ENCODE measurements at places on chromosomes 3 and 15.

DNA sequence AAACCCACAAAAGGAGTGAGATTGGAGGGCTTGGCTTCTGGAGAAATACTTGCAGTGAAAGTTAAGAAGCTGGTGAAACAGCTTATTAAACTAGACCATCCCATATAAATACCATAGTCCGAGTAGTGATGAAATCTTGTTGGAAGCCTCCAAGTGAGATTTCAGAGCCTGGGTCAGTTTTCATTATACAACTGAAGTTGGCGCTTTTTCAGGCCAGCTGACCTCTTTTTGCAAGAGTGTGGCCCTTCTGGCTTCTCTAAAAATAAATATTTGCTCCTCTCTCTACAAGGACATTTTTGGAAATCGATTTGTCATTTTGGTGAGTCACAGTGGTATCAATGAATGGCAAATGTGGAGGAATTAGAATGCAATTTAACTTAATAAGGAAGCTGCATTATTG is 51.2 kb upstream of the THRB start:
- H3K27me3 ChIP-seq, result no peaks in the 10 kb centered on the region
- no peaks in the 10 kb centered on the region for H3K4me1 ChIP-seq

- no peak for ATAC-seq
- no peaks in the 10 kb centered on the region for H3K27me3 ChIP-seq
- no peaks in the 10 kb centered on the region for H3K36me3 ChIP-seq
- no peak overlapping the region for H3K27ac ChIP-seq
- H3K4me3 ChIP-seq, result no peak overlapping the region
- H3K4me1 ChIP-seq, result no peaks in the 10 kb centered on the region
Measured at GRCh38 chr3:192986379-192986778, 68.7 kb upstream of the MB21D2 start.

DNA sequence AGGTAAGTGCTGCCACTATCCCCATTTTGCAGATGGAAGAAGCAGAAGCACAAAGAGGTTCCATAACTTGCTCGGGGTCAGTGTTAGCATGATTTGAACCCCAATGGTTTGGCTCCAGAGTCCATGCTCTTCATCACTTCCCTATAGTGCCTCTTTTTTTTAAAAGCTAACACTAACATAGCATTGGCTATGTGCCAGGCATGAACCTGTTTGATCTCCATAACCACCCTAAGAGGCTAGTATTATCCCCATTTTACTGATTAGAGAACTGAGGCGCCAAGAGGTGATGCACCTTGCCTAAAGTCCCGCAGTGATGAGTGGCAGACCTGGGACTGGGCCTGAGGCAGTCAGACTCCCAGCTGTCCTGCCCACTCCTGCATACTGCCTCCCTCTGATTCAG is 7.3 kb downstream of the LINGO1 start:
- peaks cover 18% of the 10 kb centered on the region for H3K27me3 ChIP-seq
- H3K27ac ChIP-seq, result no peak overlapping the region
- no peak overlapping the region for H3K4me3 ChIP-seq
- H3K4me1 ChIP-seq, result no peaks in the 10 kb centered on the region
- ATAC-seq, result no peak

DNA sequence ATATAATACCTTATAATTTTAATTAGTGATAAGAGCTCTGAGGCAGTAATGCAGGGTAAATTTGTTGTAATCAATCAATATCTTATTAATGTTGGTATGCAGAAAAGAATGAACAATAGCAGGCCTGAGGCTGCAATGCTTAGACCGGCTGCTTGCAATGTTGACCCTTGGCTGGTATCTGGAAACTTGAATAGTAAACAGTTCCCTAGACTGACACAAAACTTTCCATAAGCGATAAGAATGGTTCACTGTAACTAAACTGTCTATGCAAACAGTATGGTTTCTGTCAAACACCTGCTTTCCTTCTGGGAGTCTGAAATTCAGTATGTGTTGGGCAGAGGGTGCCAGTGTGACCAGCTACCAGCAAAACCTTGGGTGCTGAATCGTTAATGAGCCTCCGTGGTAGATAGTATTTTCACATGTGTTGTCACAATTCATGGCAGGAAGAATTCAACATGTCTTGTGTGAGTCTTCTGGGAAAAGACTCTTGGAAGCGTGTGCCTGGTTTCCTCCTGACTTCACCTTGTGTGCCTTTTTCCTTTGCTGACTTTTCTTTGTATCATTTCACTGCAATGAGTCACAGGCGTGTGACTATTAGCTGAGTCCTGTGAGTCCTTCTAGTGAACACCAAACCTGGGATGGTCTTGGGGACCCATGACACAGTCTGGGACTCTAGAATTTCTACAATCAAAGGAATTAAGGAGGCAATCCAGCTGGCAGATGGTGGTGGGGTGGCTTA is 30.7 kb upstream of the CLRN1 start:
- H3K27me3 ChIP-seq, result peaks cover 4% of the 10 kb centered on the region
- no peak for ATAC-seq
- no peaks in the 10 kb centered on the region for H3K4me1 ChIP-seq
- no peak overlapping the region for H3K4me3 ChIP-seq
- H3K27ac ChIP-seq, result no peak overlapping the region

DNA sequence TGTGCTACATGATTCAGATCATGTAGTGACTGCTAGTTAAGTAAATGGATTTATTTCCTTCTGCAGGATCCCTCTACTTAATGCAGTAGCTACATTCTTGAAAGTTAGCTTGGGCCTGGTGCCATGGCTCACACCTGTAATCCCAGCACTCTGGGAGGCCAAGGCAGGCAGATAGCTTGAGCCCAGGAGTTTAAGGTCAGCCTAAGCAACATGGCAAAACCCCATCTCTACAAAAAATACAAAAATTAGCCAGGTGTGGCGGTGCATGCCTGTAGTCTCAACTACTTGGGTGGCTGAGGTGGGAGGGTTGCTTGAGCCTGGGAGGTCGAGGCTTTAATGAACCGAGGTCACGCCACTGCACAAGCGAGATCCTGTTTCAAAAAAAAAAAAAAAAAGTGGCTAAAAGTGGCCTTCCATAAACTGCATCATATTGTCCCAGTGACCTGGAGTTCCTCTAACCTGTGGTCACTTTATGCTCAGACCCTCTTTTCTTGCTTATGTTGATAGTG is 22.0 kb downstream of the TSEN2 start:
- ATAC-seq, result no peak
- H3K4me3 ChIP-seq, result no peak overlapping the region
- H3K27ac ChIP-seq, result no peak overlapping the region
- H3K27me3 ChIP-seq, result no peaks in the 10 kb centered on the region
- H3K4me1 ChIP-seq, result no peaks in the 10 kb centered on the region
- peaks cover 79% of the 10 kb centered on the region for H3K36me3 ChIP-seq

- H3K27me3 ChIP-seq, result peaks cover 8% of the 10 kb centered on the region
- no peaks in the 10 kb centered on the region for H3K36me3 ChIP-seq
- no peak for ATAC-seq
- peaks cover 5% of the 10 kb centered on the region for H3K4me1 ChIP-seq
- no peak overlapping the region for H3K27ac ChIP-seq
Measured at GRCh38 chr15:65952391-65953053, 83.2 kb downstream of the RAB11A start.

DNA sequence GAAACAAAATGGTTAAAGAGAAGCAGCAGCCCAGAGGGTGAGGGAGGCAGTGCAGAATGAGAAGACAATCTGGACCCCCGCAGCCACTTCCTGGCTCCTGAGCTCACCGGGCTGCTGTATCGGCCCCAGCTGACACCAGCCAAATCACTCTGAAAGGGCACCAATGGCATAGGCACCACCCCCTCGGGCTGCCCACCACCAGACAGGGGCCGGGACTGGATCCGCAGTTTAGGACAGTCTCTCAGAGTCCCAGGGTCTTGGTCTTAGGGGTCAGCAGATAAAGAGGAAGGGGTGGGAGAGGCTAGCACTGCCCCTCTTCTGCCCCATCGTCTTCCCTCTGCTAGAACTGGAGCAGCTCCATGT is 17.9 kb upstream of the EHD4 start:
- no peaks in the 10 kb centered on the region for H3K4me1 ChIP-seq
- no peaks in the 10 kb centered on the region for H3K27me3 ChIP-seq
- no peak overlapping the region for H3K4me3 ChIP-seq
- no peaks in the 10 kb centered on the region for H3K36me3 ChIP-seq

- H3K4me3 ChIP-seq, result no peak overlapping the region
- ATAC-seq, result no peak
- no peak overlapping the region for H3K27ac ChIP-seq
- peaks cover 26% of the 10 kb centered on the region for H3K27me3 ChIP-seq
- H3K36me3 ChIP-seq, result no peaks in the 10 kb centered on the region
Measured at GRCh38 chr3:151477591-151478334, 16.9 kb upstream of the IGSF10 start.

GRCh38 chr3:52221563-52222318 is 3.7 kb downstream of the TLR9 start:
- peak; percentile 58 for ATAC-seq
- peak overlapping the region; percentile 92 for H3K27ac ChIP-seq
- peak overlapping the region; percentile 87 for H3K4me3 ChIP-seq
- H3K27me3 ChIP-seq, result no peaks in the 10 kb centered on the region
- peaks cover 48% of the 10 kb centered on the region for H3K4me1 ChIP-seq

DNA sequence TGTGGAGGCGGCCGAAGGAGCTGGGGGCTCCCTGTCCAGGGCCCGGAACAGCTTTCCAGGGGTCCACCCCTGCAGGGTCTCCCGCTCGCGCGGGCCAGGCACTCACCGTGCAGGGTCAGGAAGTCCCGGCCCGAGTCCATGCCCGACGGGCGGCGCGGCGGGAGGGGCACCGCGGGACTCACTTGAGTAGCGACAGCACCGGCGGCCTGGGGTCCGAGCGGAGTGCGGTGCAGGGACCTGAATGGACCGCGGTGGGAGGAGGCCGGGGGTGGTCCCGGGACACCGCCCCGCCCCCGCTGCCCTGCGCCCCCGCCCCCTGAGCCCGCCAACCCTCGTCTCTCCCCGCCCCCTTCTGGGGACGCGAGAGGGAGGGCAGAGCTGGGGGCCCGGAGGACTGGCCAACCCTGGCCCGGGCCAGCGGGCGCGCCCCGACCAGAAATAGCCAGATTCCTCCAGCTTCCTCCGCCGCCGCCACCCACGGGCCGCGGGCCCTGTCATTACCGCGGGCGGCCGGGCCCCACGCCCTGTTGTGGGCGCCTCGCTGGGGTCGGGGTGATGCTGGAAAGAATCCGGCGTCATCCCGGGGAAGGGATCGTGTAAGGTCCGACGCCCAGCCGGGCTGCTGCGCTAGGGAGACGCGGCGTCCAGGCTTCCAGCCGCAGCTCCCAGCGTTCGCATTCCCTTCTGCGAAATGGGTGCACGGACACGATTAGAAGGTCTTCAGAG is at the start of gene PLCD1:
TSS of gene PLCD1 (minus strand) at position 243 of the 726 bp plus-strand sequence. CDS start at position 140, 103 bp downstream.
- no peaks in the 10 kb centered on the region for H3K27me3 ChIP-seq
- peaks cover 24% of the 10 kb centered on the region for H3K4me1 ChIP-seq
- no peaks in the 10 kb centered on the region for H3K36me3 ChIP-seq
- no peak for ATAC-seq
- peak within 1 kb of the TSS; percentile 70 for H3K4me3 ChIP-seq
- peak within 1 kb of the TSS; percentile 66 for H3K27ac ChIP-seq

DNA sequence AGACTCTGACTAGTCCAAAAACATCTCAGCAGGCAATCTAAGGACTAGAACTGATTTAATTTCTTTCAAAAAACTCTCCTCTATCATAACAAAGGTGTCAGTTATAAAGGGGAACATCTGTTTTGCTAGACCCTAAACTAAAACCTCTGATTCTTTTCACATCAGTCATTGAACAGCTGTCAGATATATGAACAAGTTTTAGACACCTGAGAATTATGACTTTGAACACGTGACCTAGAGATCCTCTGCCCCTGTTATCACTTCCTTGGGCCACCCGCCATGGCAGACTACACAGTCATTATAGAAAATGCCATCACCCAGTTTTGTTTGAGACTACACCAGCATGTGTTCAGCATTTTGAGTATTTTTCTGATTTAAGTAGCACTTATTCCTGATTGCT is 282.3 kb upstream of the TBL1XR1 start:
- H3K4me1 ChIP-seq, result no peaks in the 10 kb centered on the region
- no peak for ATAC-seq
- no peak overlapping the region for H3K4me3 ChIP-seq

DNA sequence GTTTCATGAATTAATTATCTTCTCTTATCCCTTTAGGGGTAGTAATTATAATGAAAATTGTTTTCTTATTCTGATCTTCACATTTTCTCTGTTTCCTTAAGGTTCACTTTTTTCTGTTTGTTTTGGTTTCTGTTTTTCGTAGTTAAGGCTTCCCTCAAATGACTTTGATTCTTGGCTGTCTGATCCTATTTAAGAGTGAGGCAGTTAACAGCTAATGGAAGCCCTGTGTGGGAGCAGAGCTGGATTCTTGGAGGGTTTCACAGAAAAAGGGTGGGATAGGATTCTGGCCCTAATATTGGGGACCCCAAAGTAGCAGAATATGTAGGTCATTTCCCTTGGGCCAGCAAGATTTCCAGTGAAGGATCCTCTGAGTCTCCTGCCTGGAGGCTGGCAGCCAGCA is 6.8 kb upstream of the AMOTL2 start:
- no peaks in the 10 kb centered on the region for H3K36me3 ChIP-seq
- H3K4me1 ChIP-seq, result no peaks in the 10 kb centered on the region
- ATAC-seq, result no peak

DNA sequence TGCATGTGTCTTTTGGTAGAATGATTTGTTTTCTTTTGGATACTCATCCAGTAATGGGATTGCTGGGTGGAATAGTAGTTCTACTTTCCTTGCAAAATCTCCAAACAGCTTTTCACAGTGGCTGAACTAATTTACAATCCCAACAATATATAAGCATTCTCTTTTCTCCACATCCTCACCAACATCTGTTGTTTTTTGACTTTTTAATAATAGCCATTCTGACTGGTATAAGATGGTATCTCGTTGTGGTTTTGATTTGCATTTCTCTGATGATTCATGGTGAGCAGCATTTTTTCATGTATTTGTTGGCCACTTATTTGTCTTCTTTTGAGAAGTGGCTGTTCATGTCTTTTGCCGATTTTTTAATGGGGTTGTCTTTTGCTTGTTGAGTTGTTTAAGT is 55.8 kb downstream of the ST8SIA2 start:
- no peak overlapping the region for H3K4me3 ChIP-seq
- H3K36me3 ChIP-seq, result no peaks in the 10 kb centered on the region
- no peak for ATAC-seq

DNA sequence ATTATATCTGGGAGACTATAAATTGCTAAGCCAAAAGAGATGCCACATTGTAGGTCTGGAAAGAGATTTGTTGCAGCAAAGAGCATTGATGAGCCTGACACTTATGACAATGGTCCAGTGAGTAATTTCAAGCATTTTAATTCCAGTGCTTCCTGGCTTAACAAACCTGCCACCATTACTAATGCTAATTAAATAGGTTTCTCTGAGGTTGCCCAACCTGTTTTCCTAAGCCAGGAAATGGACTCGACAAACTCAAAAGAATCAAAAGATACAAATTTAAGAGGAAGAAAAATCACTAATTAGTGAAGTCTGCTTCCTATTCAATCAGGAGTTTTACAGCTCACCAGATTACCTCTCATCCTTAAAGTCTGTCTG is 36.7 kb upstream of the CTDSPL start:
- peaks cover 8% of the 10 kb centered on the region for H3K27me3 ChIP-seq
- H3K36me3 ChIP-seq, result no peaks in the 10 kb centered on the region
- H3K4me1 ChIP-seq, result no peaks in the 10 kb centered on the region
- no peak for ATAC-seq

DNA sequence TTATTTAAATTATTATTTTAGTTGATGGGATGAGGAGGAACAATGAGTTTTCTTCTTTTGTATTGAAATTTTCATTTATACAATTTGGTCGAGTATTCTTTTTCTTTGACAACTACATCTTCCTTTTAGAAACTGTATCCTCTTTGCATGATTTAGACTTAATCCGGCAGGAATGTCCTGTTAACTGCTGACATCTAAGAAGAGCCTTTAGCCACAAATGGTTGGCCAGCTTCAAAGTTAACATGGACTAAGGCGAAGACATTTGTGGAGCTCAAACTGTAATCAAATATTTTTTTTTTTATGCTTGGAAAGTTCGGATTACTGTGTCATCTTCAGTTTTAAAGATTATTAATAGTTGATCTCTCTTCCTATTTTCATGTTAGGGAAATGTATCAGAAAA is 43.2 kb downstream of the RIOX2 start:
- no peaks in the 10 kb centered on the region for H3K27me3 ChIP-seq
- no peaks in the 10 kb centered on the region for H3K4me1 ChIP-seq
- peaks cover 29% of the 10 kb centered on the region for H3K36me3 ChIP-seq
- H3K4me3 ChIP-seq, result no peak overlapping the region
- no peak overlapping the region for H3K27ac ChIP-seq
- no peak for ATAC-seq
